ENCODE measurements at places on chromosomes 12 and 14.

- ATAC-seq, result peak; percentile 75
These were observed 723 bp upstream of the LRP10 start for GRCh38 chr14:22870811-22871223.

- no peak for ATAC-seq
These were observed 120.3 kb upstream of the FLRT2 start for GRCh38 chr14:85409481-85410210.

DNA sequence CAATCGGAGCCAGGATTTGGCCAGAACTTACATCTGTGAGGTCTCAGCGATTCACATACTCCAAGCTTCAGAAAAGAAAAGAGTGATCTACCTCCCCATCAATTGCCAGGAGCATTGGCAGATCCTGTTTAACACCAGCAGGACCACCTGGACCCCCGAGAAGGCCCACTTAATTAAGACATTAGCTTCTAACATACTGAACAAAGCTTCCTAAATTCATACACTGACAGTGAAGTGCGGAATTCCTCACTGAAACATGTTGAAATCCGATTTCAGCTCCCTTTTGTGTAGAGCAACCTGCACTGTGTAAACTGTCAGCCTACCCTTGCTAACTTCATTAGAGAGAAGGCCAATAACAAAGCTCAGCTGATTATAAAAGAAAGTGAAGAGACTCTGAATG lies 274.0 kb downstream of the NOVA1 start:
- no peak for ATAC-seq

- ATAC-seq, result peak; percentile 46
These were observed at the start of gene ADCY4 for GRCh38 chr14:24334431-24335291. TSS of gene ADCY4 (minus strand) at chr14:24335071. CDS start at chr14:24334652, 419 bp downstream.

Measured in stimulated activated memory B cell treated with anti-CD40 and anti-IgM and Interleukin-4, amounts not matched to agents 10 μg/mL and 1 μg/mL and 100 μg/mL, for 72 hours (primary cell).